ENCODE measurements at places on chromosomes 12 and 14.
A peak's percentile ranks its signal among the peaks of the same experiment; 100 is the strongest.

DNA sequence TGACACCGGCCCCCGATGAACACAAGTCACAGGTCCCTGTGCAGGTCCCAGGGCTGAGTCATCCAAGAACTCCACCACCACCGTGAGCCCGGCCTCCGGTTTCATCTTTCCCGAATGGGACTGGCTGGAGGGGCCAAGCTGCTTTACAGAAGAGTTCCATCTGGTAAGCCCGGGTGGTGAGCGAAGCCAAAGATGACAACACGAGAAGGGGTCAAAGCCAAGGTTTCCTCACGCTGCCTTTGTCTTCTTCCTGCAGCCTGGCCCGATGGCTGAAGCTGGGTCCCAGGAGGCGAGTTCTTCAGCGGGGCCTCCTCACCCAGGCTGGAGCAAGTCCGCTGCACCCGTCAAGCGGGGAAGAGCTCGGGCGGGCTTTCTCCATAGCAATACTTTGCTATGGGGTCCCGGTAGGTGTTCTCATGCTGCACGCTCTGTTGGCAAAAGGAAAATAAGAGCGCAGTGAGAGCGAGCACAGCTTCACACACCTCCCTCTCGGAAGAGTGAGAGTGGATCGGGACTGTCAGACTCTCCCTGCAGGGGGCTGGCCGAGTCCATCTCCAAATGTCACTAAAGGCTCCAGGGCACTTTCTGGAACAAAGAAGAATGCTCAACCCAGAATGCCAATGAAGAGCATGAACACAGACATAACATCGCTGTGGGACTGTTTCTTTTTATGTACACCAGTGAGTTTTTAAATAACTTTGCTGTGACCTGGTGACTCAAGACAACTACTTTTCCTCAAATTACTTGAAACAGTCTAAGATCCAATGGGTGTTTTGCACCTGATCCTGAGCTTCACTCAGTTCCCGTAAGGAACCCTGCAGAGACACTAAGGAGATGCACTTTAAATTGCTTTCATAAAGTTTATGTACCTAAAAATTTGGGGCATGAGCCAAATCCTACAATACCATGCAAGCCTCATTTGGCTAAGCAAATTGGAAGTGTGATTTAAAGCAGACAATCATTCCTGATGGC, 20.1 kb downstream of the SPRING1 start:
- peak; percentile 61 for DNase-seq

DNA sequence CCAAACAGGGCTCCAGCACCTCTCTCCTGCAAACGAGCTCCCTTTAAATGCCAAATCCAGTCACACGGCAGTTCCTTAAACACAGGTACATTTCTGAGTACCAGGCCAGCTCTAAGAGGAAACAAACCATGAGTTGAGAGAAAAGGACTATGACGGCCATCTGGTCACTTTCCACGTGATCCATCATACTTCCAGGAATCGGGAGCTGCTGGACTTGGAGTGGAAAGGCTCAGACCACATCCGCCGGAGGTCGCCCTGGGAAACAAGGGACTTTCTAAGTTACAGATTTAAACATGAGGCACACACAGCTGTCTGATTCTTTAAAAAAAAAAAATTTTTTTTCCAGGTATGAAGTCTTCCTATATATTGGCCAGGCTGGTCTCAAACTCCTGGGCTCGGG, 39.2 kb downstream of the ACADS start:
- no peak for DNase-seq

DNA sequence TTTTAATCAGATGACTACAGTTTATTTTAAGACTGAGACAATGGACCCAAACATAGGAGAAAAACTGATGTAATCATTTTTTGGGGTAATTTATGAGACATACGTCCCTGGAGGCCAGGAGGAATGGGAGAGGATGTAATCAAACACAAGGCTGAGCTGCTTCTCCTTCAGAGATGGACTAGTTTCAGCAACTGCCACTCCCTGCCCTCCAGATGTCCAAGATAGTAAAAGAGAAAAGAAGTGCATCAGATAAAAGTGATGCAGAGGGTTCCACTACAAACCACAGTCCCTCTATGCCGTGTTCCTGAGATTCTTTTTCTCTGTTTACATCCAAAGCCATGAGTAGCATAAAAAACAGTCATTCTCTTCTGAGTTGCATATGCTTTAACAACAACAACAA, 101.1 kb downstream of the DACT1 start:
- DNase-seq, result no peak

- no peak for DNase-seq
Observed at GRCh38 chr12:4555804-4556203, 6.2 kb upstream of the DYRK4 start.

DNA sequence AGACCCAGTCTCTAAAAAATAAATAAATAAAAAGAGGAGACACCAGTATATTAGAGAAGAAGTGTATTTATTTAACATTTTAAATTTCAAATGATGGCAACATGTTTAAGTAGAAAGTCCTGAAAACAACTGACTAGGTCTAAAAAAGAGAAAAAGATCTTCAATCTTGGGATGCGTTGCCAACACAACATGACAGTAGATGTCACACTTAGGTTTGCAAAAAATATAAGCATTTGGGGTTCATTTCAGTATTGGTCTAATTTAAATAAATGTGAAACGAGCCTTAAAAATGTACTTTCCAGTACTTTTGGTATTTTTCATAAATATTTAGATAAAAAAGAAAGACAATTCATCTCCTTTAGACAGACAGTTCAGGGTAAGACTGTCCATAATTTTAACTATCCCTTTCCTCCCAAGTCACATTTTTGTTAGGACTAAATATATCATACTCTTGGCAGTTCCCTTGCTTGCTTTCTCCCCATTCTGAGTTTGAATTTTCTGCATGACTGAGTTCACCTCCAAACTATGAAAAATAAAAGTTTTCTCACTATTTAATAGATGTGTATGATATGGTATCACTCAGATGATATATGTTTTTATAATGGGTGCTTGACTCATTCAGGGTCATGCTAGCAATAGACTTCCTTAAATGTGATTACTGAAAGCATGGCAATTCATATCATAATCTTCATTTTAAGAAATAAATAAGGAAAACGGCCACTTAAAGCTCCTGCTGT, 4.3 kb downstream of the C14orf93 start:
- no peak for DNase-seq

DNA sequence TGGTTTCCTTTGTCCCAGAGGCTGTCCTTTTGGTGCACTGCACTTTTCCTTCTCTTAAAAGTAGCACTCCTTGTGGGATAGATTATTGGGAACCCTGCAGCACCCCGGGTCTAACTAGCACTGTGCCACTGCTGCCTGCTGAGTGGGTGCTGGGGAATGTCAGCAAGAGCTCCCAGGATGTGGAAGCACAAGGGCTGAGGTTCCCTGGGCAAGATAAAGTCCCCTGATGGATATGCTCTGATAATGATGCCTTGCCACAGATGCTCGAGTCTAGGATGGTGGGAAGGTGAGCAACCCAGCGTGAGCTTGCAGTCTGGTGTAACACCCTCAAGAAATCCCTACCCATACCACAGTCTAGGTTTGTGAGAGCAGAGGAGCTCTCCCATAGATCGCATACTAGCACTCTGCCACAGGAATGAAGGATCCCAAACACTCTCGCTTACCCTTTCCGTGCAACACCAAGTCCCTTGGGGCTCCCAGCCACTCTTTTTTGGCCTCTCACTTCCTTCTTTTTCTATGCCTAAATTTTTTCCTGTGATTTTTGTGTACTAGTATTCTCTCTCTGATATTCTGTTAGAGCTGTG, 32.6 kb downstream of the USP15 start:
- DNase-seq, result no peak

GRCh38 chr14:65804439-65805112, 392.0 kb downstream of the FUT8 start:
- DNase-seq, result no peak

GRCh38 chr12:46264057-46264456, 4.8 kb downstream of the SLC38A1 start:
- DNase-seq, result no peak

DNA sequence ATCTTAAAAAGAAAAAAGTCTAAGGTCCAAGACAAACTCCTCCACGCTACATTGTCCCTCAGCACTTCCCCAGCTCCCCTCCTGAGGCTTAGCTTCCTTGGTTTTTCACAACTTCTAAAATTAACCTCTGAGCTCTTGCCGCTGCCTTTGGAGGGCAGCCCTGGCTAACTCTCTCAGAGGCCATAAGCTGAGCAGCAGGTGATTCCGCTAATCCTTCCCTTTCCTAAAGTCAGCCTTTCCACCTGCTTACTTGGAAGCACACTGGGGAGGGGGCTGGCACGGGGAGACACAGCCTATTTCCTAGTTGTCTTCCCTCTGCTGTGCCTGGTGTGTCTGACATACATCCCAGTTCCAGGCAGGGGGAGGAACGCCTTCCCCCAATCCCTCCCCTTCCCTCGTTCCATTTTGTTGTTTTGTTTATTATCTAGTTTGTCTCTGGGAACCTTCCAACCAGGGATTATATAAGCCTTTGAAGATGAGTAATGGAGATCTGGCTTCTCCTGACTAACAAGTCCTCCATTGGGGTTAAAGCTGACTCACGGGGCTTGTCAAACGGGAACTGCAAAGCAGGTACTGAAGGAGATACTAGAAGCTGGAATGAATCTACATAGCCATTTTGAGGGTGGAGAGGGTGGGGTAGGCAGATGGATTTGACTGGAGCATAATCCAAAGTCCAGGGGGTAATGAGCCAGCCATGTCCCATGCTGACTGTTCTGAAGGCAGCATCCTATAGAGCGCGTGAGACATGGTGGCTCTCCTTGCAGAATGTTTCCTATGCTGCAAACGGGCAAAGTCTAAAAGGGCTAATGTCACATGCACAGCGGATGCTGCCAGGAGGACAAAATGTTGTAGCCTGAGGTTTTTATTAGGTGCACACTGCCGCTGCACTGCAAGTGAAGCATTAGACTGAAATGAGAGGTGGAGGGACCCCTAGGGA, 230.8 kb downstream of the FOXN3 start:
- no peak for DNase-seq

- DNase-seq, result peak; percentile 17
Observed at GRCh38 chr12:46921048-46921763, 95.4 kb upstream of the SLC38A4 start.
